ENCODE measurements at places on chromosomes 3 and 15.

- no peak overlapping the region for H3K4me3 ChIP-seq
- no peak overlapping the region for H3K27ac ChIP-seq
- no peaks in the 10 kb centered on the region for H3K4me1 ChIP-seq
- no peaks in the 10 kb centered on the region for H3K27me3 ChIP-seq
- no peaks in the 10 kb centered on the region for H3K36me3 ChIP-seq
These were observed 172.6 kb downstream of the SATB1 start for GRCh38 chr3:18252578-18252977.

DNA sequence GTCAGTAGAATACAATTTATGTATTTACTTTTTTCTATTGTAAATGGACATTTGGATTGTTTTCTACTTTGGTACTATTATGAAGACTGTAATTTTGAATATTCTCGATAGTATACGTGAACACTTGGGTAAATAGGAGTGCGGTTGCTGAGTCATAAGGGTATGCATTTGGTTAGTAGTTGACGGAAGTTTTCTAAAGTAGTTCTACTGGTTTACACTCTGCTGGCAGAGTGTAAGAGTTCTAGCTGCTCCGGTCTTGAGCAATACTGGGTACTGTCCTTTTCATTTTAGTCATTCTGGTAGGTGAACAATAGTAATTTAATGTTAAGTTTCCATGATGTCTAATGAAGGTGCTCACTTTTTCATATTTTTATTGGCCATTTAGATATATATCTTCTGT lies 70.0 kb downstream of the MEF2A start:
- no peak overlapping the region for H3K27ac ChIP-seq
- no peak overlapping the region for H3K4me3 ChIP-seq
- no peaks in the 10 kb centered on the region for H3K36me3 ChIP-seq
- peaks cover 5% of the 10 kb centered on the region for H3K4me1 ChIP-seq

DNA sequence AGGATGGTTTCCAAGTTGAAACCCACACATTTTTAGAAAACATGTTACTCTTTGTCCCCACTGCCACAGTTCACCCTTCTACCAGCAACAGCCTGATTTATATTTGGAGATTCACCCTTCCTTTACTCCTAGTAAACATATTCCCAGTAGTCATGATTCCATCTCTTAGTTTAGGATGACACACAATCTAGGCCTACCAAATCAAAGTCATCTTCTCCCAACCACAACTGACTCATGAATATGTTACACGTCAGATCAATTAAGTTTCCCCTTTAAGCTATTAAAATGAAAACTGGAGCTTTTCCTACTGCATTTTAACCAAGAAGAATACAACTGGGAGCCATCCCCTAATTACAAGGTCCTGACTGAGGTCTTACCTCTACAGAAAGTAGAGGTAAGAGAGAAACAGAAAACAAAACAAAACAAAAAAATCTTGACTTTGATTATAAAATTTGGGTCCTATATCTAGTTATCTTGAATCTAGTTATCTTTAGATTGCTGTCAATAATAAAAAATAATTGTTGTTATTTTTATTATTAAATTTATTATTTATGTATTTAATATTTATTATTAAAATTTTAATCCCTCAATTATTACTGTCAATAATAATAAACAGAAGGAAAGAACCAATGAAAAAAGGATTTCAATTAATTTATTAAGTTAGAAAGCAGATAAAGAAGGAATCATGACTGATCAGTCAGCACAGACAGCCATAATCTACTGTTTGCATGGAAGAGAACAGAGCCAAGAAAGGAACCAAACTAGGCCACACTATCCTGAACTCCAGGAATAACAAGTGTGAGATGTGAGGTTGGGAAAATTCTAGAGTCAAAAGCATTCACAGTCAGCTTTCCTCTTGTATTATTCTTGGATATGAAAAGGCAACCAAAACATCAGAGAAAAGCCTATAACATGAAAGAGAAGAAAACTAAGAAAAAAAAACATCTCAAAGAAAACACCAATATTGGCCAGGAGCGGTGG lies 12.5 kb downstream of the DPH6 start:
- ATAC-seq, result no peak
- H3K4me3 ChIP-seq, result no peak overlapping the region
- peaks cover 16% of the 10 kb centered on the region for H3K36me3 ChIP-seq
- H3K4me1 ChIP-seq, result no peaks in the 10 kb centered on the region

DNA sequence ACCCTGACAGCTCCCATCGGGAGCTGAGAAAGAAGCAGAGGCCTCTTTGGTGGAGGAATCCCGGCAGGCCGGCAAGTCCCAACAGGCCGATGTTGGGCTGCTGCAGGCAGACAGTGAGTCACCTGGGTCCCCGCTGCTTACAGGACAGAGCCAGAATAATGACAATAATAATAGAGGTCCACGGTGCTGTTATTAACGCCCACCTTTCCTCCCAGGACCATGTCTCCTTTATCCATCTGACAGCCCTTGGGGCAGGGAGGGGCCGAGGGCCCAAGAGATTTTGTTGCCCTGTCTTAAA lies 29.3 kb upstream of the MAGEF1 start:
- no peak overlapping the region for H3K4me3 ChIP-seq
- H3K36me3 ChIP-seq, result no peaks in the 10 kb centered on the region
- no peak overlapping the region for H3K27ac ChIP-seq
- H3K4me1 ChIP-seq, result no peaks in the 10 kb centered on the region
- H3K27me3 ChIP-seq, result no peaks in the 10 kb centered on the region

DNA sequence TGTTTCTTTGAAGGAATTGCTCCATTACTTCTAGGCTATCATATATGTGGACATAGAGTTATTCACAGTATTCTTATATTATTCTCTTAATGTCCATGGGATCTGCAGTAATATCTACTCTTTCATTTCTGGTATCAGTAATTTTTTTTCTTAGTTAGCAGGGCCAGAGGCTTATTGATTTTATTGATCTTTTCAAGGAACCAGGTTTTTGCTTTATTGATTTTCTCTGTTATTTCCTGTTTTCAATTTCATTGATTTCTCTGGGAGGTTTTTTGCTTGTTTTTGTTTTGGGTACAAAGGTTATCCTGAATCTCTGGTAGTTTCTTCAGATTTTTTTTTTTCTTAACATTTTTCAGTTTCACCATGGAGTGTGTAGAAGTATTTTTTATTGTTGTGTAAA lies 60.1 kb upstream of the AP4E1 start:
- no peaks in the 10 kb centered on the region for H3K36me3 ChIP-seq
- no peak for ATAC-seq
- no peak overlapping the region for H3K27ac ChIP-seq

DNA sequence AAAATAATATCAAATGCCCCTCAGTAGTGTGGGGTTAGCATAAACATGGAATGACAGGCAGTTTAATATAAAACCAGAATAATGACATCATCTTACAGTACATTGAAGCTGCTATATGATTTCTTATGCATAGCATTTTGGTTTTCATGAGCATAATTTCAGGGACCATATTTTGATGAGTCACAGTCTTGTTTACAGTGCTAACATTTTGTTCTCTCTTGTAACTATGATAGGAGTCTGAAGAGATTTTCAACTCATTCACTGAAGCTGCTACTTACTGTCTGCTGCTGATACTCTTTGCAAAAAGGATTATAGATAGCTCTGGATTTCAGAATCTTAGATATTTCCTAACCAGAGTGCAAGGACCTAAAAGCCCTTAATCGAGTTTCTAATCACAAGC lies 92.6 kb upstream of the CCDC54 start:
- H3K27ac ChIP-seq, result no peak overlapping the region
- ATAC-seq, result no peak
- H3K4me3 ChIP-seq, result no peak overlapping the region
- H3K27me3 ChIP-seq, result no peaks in the 10 kb centered on the region
- H3K4me1 ChIP-seq, result no peaks in the 10 kb centered on the region

GRCh38 chr3:178680489-178680888 lies 144.3 kb downstream of the KCNMB2 start:
- H3K36me3 ChIP-seq, result no peaks in the 10 kb centered on the region
- H3K27ac ChIP-seq, result no peak overlapping the region
- no peaks in the 10 kb centered on the region for H3K4me1 ChIP-seq
- no peaks in the 10 kb centered on the region for H3K27me3 ChIP-seq
- no peak overlapping the region for H3K4me3 ChIP-seq
- no peak for ATAC-seq

DNA sequence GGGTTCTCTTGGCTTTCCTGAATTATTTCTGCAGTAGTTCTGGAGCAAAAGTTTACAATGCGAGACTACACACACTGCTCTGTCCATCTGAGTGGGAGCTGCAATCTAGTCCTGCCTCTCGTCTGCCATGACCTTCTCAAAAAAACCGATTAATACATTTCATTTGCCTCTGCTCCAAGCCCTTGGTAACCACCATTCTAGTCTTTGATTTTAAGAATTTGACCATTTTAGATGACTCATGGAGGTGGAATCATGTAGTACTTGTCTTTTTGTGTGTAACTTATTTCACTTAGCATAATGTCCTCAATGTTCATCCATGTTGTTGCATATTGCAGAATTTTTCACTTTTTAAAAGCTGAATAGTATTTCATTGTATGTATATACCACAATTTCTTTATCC lies 356.9 kb downstream of the SV2B start:
- no peak overlapping the region for H3K4me3 ChIP-seq
- H3K36me3 ChIP-seq, result no peaks in the 10 kb centered on the region
- H3K4me1 ChIP-seq, result no peaks in the 10 kb centered on the region
- peaks cover 4% of the 10 kb centered on the region for H3K27me3 ChIP-seq
- no peak for ATAC-seq

DNA sequence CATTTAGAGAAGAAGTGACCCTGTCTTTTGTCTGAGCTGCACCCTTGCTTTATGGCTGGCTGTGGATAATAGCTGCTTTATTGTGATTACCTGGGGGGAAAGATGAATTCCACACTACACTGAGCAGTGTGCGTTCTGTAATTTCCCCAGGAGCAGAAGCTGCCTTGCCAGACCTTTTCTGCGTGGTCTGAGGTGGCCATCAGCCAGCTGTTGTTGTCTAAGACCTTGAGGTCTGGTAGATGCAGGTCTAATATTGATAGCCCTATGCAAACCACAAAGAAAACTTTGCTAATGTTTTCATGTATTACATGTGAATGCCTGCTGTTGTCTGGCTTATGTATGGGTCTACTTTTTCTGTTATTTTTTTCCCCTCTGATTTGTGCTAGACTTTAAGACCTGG lies 144.6 kb downstream of the THSD4 start:
- no peaks in the 10 kb centered on the region for H3K4me1 ChIP-seq
- no peak overlapping the region for H3K4me3 ChIP-seq
- no peak for ATAC-seq
- no peaks in the 10 kb centered on the region for H3K27me3 ChIP-seq
- H3K36me3 ChIP-seq, result peaks cover 4% of the 10 kb centered on the region
- H3K27ac ChIP-seq, result no peak overlapping the region

- no peak overlapping the region for H3K27ac ChIP-seq
- no peak for ATAC-seq
- H3K36me3 ChIP-seq, result no peaks in the 10 kb centered on the region
- H3K4me3 ChIP-seq, result no peak overlapping the region
These were observed 140.0 kb upstream of the MLF1 start for GRCh38 chr3:158430968-158431367.

All from gastroesophageal sphincter (tissue), 4 donors.